Effector CD8-positive, alpha-beta T cell (primary cell): ENCODE measurements at places on chromosomes 11 and 22.

GRCh38 chr11:87739766-87740165 is 435.5 kb downstream of the RAB38 start:
- DNase-seq, result no peak

DNA sequence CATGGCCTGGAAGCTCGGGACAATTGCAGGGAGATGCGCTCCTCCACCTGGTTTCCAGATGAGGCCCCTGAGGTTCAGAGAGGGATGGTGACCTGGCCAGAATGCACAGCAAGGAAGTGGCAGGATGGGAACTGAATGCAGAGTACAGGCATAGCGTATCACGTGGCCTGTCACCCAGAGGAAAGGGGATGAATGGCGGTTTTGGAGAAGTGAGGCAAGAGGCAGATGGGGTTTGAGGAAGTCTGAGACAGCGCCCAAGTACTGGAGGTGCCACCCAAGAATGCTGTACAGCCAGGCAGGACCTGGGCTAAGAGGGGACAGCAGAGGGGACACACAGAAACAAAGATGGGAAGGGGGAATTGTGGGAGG is 4.9 kb downstream of the RAB3IL1 start:
- no peak for DNase-seq

- no peak for DNase-seq
These were observed 228.2 kb upstream of the ZC3H12C start for GRCh38 chr11:109864834-109865547.

DNA sequence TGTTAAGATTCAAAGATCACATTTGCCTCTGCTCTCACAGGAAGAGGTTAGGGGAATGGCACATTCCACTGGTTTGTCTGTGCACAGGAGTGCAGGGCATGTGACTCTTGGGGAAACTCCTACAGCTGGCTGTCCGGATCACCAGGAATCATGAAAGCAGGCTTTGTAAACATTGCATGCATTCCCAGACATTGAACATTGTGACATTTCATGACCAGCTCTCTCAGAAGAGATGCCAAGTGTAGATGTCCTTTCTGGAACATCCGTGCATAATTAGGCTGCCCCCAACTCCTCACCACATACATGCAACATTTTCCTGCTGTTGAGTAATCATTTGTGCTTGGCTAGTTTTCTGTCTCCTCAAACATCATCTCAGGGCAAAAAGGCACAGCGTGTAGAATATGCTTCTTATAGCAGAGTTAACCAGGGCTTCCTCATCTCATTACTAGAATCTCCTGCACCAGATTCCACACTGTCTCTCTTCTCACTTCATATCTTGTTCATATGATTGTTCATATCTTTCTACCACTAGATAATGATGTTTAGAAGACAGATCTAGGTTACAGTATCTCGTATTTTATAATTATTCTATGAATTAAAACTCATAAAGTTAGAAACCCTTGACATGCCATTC is 694.7 kb downstream of the NTM start:
- no peak for DNase-seq

DNA sequence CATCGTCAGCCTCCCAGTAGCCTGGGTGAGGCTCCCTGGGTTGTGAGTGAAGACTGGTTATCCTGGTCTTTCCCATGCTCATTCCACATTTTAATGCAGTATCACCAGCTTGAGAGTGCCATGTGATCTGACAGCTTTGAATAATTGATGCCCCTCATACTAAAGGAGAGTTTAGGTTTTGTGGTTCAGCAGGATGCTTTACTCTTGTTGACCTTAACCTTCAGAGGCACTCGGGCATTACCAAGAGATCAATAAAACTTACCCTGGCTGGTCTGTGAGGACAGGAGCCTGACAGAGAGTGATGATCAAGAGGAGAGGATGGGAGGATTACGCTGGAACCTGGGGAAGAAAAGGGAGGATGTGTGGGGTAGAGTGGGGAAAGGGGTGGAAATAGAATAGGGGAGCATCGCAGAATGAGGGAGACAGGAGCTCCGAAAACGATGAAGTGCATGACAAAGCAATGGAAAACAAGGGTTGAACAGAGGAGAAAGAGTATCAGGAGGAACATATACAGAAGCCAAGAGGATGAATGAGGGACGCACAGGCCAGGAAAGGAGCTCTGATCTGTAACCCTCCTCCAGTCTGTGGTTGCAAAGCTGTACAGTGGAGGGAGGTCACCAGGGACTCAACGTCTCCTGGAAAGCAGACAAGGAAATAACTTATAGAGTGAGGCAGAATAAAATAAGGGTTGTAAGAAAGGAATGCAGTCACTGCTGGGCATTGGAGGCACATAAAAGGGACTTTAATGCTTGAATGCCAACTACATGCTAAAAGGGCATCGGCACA is 594.5 kb downstream of the NTM start:
- no peak for DNase-seq

DNA sequence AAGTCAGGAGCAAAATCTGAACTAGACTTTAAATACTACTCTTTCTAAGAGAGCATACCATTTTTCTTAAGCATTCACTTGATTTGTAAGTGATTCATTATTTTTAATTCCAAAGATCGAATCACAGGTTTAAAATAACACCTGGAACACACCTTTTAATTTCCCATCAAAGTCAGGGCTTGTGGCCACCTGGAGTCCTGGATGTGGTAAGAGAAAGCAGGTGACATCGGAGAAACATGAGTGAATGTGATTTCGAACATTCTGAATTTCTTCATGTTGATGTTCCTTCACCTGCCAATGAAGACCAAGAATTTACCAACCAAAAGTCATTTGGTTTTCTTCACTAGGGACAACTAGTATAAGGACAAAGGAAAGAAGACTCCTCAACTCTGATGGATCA is 28.0 kb downstream of the ATL3 start:
- no peak for DNase-seq
